NCI-H1105 treated with DMSO at 0.1 percent for 48 hours (cell line): ENCODE measurements at places on chromosomes 5 and 9.

GRCh38 chr5:33772380-33772897, 119.4 kb downstream of the ADAMTS12 start:
- DNase-seq, result no peak

DNA sequence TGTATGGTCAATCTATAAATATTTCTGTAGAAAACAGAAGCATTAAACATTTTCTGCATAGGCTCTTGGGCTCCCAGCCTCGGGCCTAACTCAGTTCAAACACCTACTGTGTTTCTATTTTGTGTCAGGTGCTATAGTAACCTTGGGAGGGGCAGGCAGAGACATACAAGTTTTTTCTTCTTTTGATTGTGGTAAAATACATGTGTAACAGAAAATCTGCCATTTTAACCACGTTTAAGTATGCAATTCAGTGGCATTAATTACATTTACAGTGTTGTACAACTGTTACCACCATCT, 40.8 kb upstream of the FOXE1 start:
- no peak for DNase-seq

DNA sequence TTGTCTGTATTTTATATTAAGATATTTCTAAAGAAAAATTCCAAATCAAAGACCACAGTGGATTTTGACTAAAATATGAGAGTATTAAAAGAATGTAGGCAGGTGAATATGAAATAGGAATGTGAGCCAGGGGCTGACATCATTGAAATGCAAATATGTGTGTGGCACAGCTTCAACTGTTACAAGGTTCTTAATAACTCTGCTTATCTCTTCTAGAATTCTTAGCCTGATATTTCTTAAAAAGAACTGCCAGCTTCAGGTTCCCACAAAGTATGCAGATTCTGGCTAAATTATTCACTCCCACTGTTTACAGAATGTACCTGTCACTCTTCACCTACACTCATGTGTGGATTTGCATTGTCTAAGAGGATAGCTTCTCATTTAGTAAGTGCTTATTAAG, 274.4 kb downstream of the DIRAS2 start:
- DNase-seq, result peak; percentile 29

GRCh38 chr9:37311938-37312708, 110.4 kb upstream of the GRHPR start:
- DNase-seq, result no peak

- no peak for DNase-seq
These were observed 39.4 kb downstream of the BICD2 start for GRCh38 chr9:92725266-92725545.

DNA sequence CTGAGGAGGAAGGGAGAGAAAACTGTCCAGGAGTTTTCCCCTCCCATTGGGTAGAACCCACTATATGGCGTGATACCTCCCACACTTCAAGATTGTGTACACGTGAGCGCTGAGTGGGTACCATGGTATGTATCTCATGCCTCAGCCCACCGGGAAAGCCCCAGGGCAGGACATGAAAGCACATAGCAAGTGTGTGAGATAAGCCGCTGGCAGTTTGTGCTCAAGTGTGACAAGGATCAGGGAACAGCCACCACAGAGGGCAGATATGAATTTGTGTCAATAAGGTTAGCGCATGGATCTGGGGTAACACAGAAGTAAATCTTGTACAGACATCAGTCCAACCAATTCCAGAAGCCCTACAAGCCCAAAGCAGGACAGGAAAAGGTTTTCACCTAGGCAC, 42.6 kb upstream of the NAA35 start:
- DNase-seq, result no peak

- DNase-seq, result no peak
These were observed 427 bp downstream of the RBM27 start for GRCh38 chr5:146203872-146204192.

GRCh38 chr5:129073111-129073510, 21.4 kb upstream of the ISOC1 start:
- no peak for DNase-seq

DNA sequence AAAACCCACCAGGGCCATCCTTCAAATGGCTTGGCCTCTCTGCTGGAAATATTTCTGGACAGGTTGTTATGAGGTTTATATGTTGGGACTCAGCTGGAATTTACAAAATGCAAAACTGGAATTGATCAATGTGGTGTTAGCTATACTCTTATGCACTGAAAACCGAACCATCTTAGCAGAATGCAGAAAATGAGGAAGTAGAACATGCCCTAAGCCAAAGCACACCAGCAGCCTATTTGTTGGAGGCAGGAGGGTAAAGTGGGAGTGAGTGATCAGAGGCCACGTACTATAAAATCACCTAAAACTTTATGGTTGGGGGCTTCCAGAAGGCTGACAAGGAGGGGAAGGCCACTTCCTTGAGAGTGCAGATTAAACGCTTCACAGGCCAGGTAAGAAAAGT, 63.6 kb upstream of the C5orf63 start:
- no peak for DNase-seq

GRCh38 chr5:142846406-142846805, 76.2 kb downstream of the ARHGAP26 start:
- no peak for DNase-seq

- no peak for DNase-seq
These were observed 11.0 kb downstream of the IFNA21 start for GRCh38 chr9:21155501-21155900.

GRCh38 chr5:10704949-10705621, 55.9 kb downstream of the DAP start:
- no peak for DNase-seq

- no peak for DNase-seq
These were observed at the start of gene MAMDC2 for GRCh38 chr9:70043689-70044489. MAMDC2 (plus strand) TSS chr9:70043848; CDS start chr9:70044198, 350 bp downstream.

DNA sequence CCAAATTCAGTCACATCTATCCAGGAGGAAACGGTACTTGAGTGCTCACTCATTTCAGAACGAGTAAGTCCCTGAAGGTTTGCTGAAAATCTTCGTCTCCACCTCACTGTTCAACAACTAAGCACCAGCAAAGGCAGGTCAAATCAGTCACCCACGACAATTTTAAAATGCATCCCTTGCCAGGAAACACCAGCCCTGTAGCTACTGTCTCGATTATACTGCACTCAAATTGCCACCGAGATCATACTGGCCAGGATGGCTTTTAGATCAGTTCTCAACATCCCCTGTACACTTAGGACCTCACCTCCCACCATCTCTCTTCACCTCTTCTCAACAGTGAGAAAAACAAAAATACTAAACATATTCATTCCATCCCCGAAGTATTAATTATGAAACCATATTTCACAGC, 298.6 kb downstream of the AGTPBP1 start:
- no peak for DNase-seq

- no peak for DNase-seq
These were observed 178.0 kb downstream of the ESM1 start for GRCh38 chr5:54807421-54807820.

- no peak for DNase-seq
These were observed 30.2 kb upstream of the NR3C1 start for GRCh38 chr5:143433670-143434069.

GRCh38 chr5:142998316-142999020, 228.3 kb downstream of the ARHGAP26 start:
- DNase-seq, result no peak

DNA sequence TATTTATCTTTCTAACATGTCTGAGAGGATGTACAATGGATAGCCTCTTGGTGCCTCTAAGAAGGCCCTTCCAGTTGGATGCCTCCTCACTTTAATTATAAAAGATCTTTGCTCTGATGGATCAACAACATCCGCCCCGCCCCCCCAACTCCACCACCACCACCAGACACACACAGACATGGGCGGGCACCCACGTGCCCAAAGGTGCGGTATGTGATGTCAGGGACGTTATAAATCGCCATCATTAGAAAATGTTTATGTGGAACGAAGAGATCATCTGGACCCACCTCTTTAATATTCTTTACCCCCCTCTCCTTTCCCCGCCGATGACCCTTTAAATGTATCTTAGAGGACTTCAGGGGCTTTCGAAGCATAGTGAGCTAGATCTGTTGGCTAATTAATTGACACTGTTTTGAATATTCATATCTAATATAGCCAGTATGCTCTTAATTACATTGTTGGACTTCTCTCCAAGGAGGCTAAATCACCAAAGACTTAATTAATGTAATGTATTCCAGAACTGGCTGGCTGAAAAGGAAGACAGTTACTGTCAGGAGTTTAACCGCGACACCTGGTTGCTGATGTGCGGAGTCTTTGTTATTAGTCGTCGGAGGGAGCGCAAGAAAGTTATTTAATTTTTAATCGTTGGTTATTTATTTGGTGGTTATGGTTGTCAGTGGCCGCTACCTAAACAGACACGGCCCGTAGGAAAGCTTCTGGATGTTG, 6.1 kb upstream of the FOXB2 start:
- DNase-seq, result peak; percentile 48

DNA sequence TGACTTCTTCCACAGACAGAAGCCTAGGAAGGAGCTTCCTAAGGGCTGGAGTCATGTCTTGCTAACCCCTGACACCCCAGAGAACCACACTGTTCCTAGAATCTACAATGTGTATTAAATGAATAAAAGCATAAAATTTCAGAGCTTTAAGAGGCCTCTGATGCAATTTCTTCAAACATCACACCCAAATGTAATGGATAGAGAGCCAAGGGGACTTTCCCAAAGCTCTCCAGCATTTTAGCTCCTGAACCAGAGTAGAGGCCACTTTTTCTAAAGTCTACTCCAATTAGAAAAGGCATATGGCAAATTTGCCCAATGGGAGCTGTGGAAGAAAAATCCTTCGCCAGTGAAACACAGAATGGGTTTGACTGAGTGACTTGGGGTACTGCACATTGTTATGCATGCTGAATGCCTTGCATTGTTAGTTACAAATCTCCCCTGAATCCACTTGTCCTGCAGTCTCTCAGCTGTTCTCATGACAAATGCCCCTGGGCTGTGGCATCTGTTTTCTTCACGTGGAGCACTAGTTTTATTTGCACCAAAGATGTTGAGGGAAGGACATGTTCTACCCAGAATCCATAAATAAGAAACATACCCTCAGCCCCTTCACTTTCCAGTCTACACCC, 334.0 kb downstream of the ASTN2 start:
- DNase-seq, result no peak

GRCh38 chr5:35172533-35172932, 57.8 kb downstream of the PRLR start:
- no peak for DNase-seq

DNA sequence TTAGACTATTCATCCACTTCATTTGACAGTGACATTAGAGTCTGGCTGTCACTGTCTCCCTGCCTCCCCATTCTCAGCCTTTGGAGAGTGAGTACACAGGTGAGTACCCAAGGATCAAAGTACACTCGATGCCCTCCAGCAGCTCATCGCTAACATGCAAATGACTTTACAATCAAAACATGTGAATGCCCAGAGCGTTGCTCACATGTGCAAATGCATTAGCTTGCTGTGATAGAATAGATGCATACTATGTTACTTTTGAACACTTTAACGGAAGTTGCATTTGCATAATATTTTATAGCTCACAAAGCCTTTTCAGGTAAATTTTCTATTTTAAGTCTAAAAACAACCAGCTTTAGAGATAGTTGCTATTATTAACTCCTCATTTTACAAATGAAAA, 107.6 kb downstream of the SYK start:
- no peak for DNase-seq

GRCh38 chr5:172648013-172648381, 6.9 kb downstream of the NEURL1B start:
- DNase-seq, result no peak

DNA sequence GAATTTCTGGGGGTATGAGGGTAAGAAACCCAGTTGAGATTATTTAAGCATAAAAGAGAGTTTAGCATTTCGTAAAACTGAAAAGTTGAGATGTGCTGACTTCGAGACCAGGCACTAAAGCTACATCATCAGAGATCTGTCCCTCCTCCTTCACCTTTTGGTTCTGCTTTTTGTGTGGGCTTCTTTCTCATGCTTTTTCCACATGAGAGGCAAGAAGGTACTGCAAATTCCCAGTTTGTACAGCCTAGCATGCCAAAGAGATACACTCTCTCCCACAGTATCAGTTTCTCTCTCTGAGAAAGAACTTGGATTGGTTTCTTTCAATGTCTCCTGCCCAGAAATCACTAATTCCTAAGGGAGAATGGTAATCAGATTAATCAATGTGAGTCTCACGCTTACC, 584.7 kb downstream of the SEMA5A start:
- DNase-seq, result no peak
